GM23248 (cell line): ENCODE measurements at places on chromosomes 13 and 19.

GRCh38 chr19:16330806-16331690, 6.4 kb downstream of the KLF2 start:
- H3K27ac ChIP-seq = peak overlapping the region; percentile 81
- peaks cover 39% of the 10 kb centered on the region for H3K4me1 ChIP-seq

DNA sequence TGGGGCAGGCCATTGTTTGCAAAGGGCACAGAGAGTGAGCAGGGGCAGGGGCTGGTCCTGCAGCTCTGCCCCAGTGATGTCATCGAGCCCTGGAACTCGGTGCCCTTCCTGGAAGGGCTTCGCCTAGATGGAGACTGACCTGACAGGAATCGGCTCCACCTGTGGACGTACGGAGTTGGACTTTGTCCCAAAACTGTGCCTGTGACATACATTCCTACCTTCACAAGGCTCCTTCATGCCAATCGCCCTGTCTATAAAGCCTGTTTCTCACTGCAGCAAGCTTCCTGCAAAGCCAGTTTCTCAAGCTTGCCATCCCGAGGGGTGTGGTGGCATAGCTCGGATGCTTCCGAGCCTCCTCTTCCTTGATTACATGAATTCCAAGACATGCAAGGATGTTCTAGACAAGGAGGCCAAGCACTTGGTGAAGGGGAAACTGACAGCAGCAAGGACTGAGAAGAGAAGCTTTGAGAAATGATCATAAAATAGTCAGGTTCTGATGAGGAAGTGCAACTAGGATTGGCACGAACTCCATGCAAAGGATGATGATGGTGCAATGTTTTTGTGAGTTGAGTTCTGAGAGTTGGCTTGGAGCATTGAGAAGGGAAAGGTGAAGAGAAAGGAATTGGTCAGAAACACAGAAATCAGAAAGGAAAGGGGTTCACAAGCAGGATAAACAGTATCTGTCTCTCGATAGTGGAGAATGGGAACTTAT, 73.6 kb upstream of the STK24 start:
- no peak overlapping the region for H3K27ac ChIP-seq
- H3K4me3 ChIP-seq = no peak overlapping the region
- no peak for DNase-seq

GRCh38 chr13:64248371-64249065, 2832.9 kb upstream of the PCDH20 start:
- no peaks in the 10 kb centered on the region for H3K36me3 ChIP-seq
- DNase-seq = no peak
- H3K27me3 ChIP-seq = no peaks in the 10 kb centered on the region
- H3K4me3 ChIP-seq = no peak overlapping the region

- no peak for DNase-seq
- H3K36me3 ChIP-seq = no peaks in the 10 kb centered on the region
- H3K4me3 ChIP-seq = no peak overlapping the region
- H3K27ac ChIP-seq = no peak overlapping the region
Observed at GRCh38 chr13:80884056-80884785, 543.3 kb upstream of the SPRY2 start.

DNA sequence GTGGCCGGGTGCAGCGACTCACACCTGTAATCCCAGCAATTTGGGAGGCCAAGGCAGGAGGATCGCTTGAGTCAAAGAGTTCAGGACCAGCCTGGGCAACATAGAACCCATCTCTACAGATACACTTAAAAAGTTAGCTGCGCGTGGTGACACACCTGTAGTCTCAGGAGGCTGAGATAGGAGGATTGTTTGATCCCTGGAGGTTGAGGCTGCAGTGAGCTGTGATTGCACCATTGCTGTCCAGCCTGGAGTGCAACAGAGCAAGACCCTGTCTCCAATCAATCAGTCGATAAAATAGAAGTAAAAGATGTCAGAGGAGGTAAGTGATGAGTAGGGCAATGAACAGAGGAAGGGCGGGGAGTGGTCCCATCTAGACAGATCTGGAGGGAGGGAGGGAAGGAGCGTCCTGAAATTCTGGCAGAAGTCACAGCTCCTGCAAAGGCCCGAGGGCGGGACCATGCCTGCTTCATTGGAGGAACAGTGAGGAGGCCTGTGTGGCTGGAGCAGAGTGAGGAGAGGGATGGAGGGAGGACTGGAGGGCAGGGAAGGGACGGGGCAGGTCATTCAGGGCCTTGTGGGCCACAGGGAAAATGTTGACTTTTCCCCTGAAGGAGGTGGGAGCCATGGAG, 9.7 kb downstream of the SMIM24 start:
- no peak overlapping the region for H3K27ac ChIP-seq
- no peaks in the 10 kb centered on the region for H3K36me3 ChIP-seq
- DNase-seq = peak; percentile 36
- no peaks in the 10 kb centered on the region for H3K4me1 ChIP-seq
- no peak overlapping the region for H3K4me3 ChIP-seq
- H3K27me3 ChIP-seq = no peaks in the 10 kb centered on the region

DNA sequence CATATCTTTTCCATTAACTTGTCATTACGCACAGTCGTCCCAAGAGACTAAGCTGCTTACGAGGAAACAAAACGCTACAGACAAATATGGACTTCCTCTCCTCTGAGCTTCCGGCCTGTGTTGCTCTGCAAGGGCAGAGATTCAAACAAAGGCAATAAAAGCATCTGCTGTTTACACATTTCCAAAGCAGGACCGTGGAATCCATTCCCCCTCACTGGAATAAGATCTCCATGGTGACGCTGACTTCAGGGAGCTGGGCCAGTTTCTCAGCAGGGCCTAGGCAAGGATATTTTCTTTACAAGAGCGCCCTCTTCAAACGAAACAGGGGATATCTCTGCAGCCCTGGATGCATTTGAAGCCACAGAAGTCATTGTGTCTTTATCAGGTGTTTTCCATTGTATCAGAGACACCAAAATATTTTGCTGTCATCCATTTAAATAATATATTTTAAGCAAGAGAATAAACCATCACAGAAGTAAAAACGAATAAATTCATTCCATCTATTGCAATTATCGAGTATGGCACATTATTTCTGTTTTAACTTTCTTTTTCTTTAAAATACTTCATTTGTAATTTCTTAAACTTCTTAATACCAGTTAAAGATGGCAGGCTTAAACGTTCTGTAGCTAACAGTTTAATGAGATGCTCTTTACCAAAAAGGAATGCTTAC, 177.5 kb downstream of the DCLK1 start:
- H3K4me1 ChIP-seq = peaks cover 22% of the 10 kb centered on the region
- H3K27ac ChIP-seq = no peak overlapping the region
- H3K27me3 ChIP-seq = no peaks in the 10 kb centered on the region
- peak overlapping the region; percentile 44 for H3K4me3 ChIP-seq

DNA sequence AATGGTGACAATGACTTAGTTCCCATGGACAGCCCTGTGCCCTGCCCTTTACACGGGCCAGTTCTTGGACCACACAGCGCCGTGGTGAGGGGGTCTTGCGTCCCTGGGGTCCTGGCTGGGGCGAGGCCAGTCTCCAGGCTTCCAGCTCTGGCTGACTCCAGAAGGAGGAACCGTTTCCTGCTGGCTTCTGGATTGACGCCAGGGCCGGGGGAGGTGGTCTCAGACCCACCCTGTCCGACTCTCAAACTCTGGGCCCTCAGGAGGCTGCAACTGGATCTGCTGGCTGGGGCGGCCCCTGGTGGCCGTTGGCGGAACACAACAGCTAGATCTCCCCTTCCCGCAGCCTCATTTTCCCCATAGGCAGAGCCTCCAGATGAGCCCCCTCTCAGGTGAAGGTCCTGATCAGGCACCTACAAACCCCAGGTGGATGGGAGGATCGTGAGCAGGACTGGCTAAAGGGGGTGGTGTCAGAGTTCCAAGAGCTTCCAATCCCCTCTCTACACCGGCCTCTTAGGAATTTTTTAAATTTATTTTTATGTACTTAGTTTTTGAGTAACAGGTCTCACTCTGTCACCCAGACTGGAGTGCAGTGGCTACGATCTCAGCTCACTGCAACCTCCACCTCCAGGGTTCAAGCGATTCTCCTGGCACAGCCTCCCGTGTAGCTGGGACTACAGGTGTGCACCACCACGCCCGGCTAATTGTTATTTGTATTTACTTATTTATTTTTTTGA, 8.0 kb downstream of the CCDC194 start:
- H3K4me1 ChIP-seq = peaks cover 5% of the 10 kb centered on the region; the same call in 1 of the 2 replicates
- H3K27me3 ChIP-seq = no peaks in the 10 kb centered on the region; the same call in 1 of the 2 replicates
- peak; percentile 66 for DNase-seq
- H3K4me3 ChIP-seq = no peak overlapping the region
- no peak overlapping the region for H3K27ac ChIP-seq
- H3K36me3 ChIP-seq = no peaks in the 10 kb centered on the region

DNA sequence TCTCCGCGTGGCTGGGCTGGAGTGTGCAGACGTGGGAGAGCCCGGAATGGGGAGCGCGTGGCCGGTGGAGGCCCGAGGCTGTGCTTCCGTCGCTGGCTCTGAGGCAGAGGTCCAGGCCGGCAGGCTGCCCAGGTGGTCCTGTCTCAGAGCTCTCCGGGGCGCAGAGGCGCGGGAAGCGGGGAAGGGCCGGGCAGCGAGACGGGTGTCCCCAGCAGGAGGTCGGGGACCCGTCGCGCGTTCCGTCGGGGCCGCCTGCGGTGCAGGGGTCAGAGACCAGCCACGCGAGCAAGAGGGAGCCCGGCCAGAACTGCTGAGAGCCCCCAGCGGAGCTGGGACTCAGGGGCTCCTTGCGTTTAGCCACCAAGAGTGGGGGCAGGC, 1.3 kb upstream of the C1QTNF9 start:
- H3K4me1 ChIP-seq = peaks cover 8% of the 10 kb centered on the region; the same call in 1 of the 2 replicates
- DNase-seq = no peak
- H3K27ac ChIP-seq = no peak overlapping the region
- H3K4me3 ChIP-seq = no peak overlapping the region
- no peaks in the 10 kb centered on the region for H3K27me3 ChIP-seq

DNA sequence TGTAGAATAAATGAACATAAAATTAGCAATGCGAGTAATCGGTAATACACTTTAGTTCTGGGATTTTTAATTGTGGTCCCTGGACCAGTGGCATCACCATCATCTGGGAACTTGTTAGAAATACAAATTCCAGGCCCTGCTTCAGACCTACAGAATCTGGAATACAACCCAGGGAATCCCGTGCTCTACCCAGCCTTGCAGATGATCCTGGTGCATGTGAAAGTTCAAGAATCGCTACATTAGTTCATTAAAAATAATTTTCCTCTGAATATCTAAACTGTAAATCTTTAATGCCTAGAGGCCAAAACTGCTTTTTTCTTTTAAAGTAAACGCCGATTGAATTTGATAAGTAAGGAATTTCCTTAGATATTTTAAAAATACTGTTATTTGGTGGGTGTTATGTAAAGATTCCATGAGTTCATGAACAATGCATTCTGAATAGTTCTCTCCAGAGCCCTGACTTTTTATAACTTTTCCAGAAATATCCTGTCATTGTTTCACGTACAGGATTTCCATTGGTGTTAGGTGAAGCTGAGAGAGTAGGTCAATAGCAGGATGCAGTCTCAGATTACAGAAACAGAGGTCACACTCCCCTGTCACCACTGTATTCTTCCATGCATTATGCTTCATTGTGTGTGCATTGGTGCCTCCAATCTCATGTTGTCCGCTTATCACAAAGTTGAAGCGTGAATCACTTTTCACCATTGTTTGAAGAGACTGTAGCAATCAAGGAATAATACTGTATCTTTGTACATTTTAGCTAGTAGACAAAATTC, 596.5 kb upstream of the KLF12 start:
- no peak overlapping the region for H3K4me3 ChIP-seq
- no peaks in the 10 kb centered on the region for H3K4me1 ChIP-seq
- DNase-seq = no peak
- no peaks in the 10 kb centered on the region for H3K27me3 ChIP-seq
- H3K27ac ChIP-seq = no peak overlapping the region

- H3K4me1 ChIP-seq = peaks cover 27% of the 10 kb centered on the region
- peak overlapping the region; percentile 95 for H3K27ac ChIP-seq
- no peaks in the 10 kb centered on the region for H3K36me3 ChIP-seq
- H3K27me3 ChIP-seq = no peaks in the 10 kb centered on the region
- H3K4me3 ChIP-seq = peak overlapping the region; percentile 96
Observed at GRCh38 chr19:47610902-47611301, 2.0 kb downstream of the BICRA start.

GRCh38 chr19:55320844-55321419, 4.2 kb downstream of the TMEM150B start:
- no peaks in the 10 kb centered on the region for H3K27me3 ChIP-seq
- no peaks in the 10 kb centered on the region for H3K36me3 ChIP-seq
- H3K4me1 ChIP-seq = no peaks in the 10 kb centered on the region
- H3K4me3 ChIP-seq = no peak overlapping the region
- DNase-seq = no peak

DNA sequence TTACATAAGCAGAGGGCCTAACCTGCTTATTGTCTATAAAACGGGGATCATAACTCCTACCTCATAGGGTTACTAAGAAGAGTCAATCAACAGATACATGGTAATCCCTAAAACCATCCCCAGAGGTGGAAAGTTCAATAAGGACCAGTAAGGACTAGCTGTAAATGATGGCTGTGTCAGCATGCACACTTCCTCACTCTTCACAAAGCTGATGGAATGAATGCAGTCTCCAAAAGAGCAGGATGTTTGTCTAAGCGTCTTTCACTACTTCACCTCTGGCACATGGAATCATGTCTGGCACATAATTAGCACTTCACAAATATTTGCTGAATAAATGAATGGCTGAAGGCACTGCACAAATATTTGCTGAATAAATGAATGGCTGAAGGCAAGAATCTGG, 134.2 kb downstream of the MIPEP start:
- DNase-seq = no peak
- H3K27ac ChIP-seq = no peak overlapping the region
- no peaks in the 10 kb centered on the region for H3K27me3 ChIP-seq

- H3K4me1 ChIP-seq = no peaks in the 10 kb centered on the region
- H3K27me3 ChIP-seq = no peaks in the 10 kb centered on the region
- no peak for DNase-seq
Observed at GRCh38 chr13:40534456-40534855, 132.0 kb downstream of the FOXO1 start.

- no peak for DNase-seq
- peak overlapping the region; percentile 32; the same call in 1 of the 2 replicates for H3K4me3 ChIP-seq
- 0 out of 2 replicates have a peak, but pooled peaks cover 14% of the 10 kb centered on the region for H3K27me3 ChIP-seq
Observed at GRCh38 chr19:35558400-35559280, 4.8 kb downstream of the ATP4A start.

- no peak overlapping the region for H3K27ac ChIP-seq
- peaks cover 15% of the 10 kb centered on the region for H3K4me1 ChIP-seq
- no peak for DNase-seq
- H3K27me3 ChIP-seq = no peaks in the 10 kb centered on the region
Observed at GRCh38 chr13:114103801-114104654, 28.4 kb downstream of the RASA3 start.

- no peaks in the 10 kb centered on the region for H3K4me1 ChIP-seq
- H3K27me3 ChIP-seq = no peaks in the 10 kb centered on the region
- H3K27ac ChIP-seq = no peak overlapping the region
- H3K36me3 ChIP-seq = no peaks in the 10 kb centered on the region
- no peak for DNase-seq
Observed at GRCh38 chr13:27147530-27148170, 24.0 kb downstream of the USP12 start.

GRCh38 chr13:39401756-39402155, 201.2 kb downstream of the LHFPL6 start:
- H3K36me3 ChIP-seq = no peaks in the 10 kb centered on the region
- no peaks in the 10 kb centered on the region for H3K27me3 ChIP-seq
- DNase-seq = no peak
- no peaks in the 10 kb centered on the region; the same call in 1 of the 2 replicates for H3K4me1 ChIP-seq
